Trophoblast cell (in vitro differentiated cells and primary cell): ENCODE measurements at places on chromosomes 11 and 22.

GRCh38 chr22:42623301-42623751 lies 8.6 kb upstream of the POLDIP3 start:
- no peak for DNase-seq

- DNase-seq: peak; percentile 79
Observed at GRCh38 chr11:11842421-11843008, 743 bp downstream of the USP47 start.

DNA sequence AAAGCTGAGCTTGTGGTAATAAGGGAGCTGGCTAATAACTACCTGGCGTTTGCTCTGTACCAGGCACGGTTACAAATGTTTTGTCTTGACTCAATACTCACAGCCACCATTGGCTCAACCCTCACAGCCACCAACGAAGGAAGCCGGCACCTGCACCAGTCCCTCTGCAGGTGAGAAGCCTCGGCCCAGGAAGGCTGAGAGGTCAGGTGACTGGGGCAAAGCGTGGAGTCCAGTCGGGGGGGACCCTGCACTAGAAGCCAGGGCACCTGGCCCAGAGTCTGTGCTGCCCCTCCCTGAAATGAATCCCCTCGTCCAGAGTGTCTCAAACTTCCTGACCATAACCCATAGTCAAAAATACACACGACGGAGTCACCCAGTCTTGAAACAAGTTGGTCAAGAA lies 90.1 kb downstream of the PHF21B start:
- no peak for DNase-seq

- no peak for DNase-seq
Observed at GRCh38 chr22:20786536-20786979, 12.6 kb downstream of the SERPIND1 start.

DNA sequence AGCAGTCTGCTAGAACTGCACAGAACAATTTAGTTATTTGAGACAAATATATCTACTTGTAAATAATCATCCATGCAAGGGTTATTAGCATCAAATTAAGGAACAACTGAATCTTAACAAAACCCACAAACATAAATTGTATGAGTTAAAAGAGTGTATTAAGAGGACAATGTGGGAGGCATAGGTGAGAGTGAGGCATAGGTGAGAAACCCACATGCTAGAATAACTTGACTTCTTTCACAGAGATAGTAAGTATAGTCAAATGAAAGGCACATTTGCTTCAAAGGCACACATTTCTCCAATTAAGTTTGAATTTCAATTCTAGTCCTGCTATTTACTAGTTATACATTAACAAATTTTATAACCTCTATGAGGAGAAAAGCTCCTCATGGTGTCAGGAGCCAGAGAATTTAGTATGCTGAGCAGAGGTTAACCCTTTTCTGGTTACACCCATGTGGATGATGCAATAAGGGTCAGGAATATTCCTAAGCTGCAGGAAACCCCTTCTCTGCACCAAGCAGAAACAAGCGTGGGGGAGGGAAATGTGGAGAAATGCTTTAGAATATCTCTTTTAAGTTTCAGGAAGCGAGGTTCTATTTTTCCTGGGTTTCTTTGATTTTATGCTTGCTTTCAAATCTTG lies 264.2 kb downstream of the GRM5 start:
- DNase-seq: no peak

DNA sequence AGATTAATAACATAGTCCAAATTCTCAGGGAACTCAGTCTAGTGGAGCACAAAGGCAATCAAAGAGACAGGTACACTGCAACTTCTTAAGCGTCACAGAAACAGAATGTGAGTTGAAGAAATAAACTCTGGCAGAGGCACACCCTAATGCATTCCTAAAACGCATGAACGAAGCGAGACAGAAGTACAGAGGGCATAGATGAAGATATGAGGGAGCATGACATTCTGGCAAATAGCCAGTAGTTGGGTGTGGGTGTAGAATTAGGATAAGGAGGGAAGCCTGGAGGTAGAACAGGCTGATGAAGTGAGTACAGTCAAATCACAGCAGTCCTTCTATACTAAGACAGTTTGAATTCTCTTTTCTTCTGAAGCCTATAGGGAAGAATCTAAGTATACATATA lies 838.7 kb upstream of the API5 start:
- DNase-seq: no peak

- no peak for DNase-seq
Observed at GRCh38 chr11:112805658-112806057, 155.6 kb upstream of the NCAM1 start.

DNA sequence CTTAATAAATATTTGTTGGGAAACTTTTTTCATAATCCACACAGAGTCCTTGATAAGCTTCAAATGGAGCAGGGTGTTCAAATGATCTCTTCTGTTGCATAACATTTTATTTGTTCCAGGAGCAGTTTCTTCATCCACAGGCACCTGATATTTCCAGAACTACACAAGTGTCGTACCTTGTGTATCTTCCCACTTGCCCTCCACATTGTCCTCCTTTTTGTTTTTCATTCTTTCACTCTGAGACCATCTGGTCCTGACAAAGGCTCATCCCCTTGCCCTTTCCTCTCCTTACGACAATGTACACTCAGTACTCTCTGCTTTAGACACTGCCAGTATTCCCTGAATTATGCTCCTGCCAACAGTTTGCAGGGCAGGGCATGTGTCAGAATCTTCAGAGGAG lies 5.2 kb upstream of the AMOTL1 start:
- DNase-seq: no peak

DNA sequence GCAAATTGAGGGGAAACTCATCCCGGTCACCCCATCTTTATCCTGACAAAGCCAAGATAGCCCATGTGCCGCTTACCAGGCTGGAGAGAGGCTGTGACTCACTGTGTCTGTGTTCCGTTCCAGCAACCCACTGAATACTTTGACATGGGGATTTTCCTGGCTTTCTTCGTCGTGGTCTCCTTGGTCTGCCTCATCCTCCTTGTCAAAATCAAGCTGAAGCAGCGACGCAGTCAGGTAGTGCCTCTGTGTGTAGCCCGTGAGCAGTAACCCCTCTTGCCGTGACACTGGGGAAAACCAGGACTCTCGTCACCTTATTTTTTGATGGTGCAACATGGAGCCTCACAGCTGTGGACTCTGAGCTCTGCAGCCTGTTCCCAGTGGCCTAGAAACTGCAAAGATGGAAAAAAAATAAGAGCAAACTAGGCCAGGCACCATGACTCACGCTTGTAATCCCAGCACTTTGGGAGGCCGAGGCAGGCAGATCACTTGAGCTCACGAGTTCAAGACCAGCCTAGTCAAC lies 16.9 kb downstream of the C22orf31 start:
- no peak for DNase-seq

GRCh38 chr11:2519517-2519861 lies 74.7 kb downstream of the KCNQ1 start:
- DNase-seq: no peak

- peak; percentile 2 for DNase-seq
Observed at GRCh38 chr11:2097356-2097997, 41.7 kb downstream of the IGF2 start.

DNA sequence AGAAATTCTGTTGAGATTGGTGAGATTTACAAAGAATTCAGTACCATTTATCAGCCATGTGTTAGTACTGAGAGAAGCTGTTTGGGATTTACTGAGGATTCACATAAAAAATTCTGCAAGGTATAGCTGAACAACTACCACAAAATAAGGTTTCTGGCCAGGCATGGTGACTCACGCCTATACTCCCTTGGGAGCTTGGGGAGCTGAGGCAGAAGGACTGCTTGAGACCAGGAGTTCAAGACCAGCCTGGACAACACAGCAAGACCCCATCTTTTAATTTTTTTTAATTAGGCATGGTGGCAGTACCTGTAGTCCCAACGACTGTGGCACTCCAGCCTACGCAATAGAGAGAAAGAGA lies 86.7 kb downstream of the SIK3 start:
- DNase-seq: no peak

DNA sequence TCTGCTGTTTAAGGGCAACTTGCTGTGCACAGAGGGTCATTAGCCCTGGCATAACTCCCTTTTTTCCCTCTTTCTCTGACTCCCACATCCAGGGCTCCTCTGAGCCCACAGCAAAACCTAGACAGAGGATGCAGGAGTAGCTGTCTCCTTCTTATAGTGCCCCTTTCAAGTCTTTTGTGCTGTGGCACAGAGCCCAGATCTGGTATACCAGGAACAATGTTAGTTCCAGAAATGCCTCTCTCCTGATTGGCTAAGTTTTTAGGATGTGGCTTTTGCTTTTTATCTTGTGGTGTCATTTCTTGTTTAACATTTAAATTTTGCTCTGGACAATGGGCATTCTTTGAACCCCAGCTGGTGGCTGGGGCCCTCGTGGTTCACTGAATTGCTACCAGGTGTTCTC lies 25.6 kb upstream of the RRM1 start:
- DNase-seq: no peak

- no peak for DNase-seq
Observed at GRCh38 chr22:50173311-50173982, 2.9 kb downstream of the PANX2 start.

DNA sequence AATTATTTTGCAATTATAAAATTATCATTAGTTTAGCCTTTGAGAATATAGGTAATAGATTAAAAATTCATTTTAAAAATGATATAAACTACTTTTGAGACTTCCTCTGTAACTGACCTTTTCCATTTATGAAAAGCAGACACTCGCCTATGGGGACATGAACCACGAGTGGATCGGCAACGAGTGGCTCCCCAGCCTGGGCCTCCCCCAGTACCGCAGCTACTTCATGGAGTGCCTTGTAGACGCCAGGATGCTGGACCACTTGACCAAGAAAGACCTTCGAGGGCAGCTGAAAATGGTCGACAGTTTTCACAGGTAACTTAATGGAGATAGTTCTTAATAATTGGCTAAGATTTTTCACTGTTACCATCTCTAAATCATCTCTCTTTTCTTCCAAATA lies 26.3 kb upstream of the CTTN start:
- DNase-seq: no peak

- no peak for DNase-seq
Observed at GRCh38 chr11:116376547-116376946, 396.2 kb downstream of the BUD13 start.

GRCh38 chr11:85643191-85643614 lies 4.6 kb upstream of the TMEM126A start:
- DNase-seq: no peak

DNA sequence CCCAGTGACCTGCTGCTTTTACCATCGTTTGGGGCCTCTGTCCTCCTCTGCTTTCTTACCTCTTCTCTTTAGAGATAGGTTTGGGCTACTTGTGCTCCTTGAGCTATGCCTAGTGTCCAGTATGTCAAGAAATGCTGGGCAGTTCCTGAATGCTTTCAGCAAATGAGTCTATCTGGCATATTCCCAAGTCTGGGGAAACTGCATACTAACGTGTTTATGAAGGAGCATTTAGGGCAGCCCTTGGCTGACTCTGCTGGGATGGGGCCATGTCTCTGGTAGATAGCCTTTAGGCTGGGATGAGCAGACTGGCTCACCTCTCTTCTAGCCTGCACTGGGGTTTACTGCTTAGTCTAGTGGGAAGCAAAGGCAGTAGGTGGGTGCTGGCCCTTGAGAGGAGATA lies 43.7 kb upstream of the SUSD2 start:
- DNase-seq: peak; percentile 42
